ENCODE measurements at places on chromosomes 7 and 10.
A peak's percentile ranks its signal among the peaks of the same experiment; 100 is the strongest.

DNA sequence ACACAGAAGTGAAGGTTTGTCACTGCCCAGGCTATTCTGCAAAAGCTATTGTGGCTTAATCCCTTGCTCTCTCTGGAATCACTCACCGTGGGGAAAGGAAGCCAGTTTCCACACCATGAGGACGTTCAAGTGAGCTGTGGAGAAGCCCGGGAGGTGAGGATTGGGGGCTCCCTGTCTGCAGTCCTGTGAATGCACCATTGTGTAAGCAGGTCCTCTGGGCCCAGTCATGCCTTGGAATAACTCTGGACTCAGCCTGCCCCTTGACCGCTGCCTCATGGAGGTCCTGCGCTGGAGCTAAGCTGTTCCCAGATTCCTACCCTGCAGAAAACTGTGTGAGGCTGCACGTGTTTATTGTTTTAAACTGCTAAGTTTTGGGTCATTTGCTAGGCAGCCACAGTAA, 33.5 kb downstream of the LYZL2 start:
- no peak for DNase-seq

GRCh38 chr10:63629363-63630084, 108.3 kb downstream of the REEP3 start:
- peak; percentile 65 for DNase-seq

- no peak for DNase-seq
These were observed 32.2 kb downstream of the DNAJB12 start for GRCh38 chr10:72322280-72323058.

GRCh38 chr7:22858640-22859561, 36.3 kb upstream of the TOMM7 start:
- DNase-seq, result no peak

Data from stimulated activated CD8-positive, alpha-beta memory T cell treated with anti-CD3 and anti-CD28 coated beads, Interleukin-7, amount 100 ng/mL, for 1 hour (primary cell).